ENCODE measurements at places on chromosomes 16 and 17.

- no peak for DNase-seq
Measured at GRCh38 chr17:32551186-32551955, 64.6 kb downstream of the CDK5R1 start.

DNA sequence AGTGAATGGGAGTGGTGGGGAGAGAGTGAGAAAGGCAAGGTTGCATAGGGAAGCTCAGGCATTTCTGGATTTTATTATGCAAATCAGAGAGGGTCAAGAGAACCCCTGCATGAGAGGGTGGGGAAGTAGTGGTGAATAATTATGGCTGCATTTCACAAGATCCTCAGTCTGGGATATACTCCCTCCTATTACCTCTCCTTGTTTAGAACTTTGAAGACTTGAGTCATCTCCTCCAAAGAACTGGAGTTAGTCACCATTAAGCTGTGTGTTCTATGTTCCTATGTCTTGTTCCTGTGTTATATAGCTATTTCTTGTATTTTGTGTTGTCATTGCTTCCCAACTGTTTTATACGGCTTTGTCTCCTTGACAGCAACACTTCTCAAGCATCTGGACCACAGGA lies 18.4 kb downstream of the SOX9 start:
- no peak for DNase-seq

- no peak for DNase-seq
Measured at GRCh38 chr17:3536716-3537115, 20.9 kb downstream of the TRPV3 start.

GRCh38 chr17:58284613-58285421 lies 4.1 kb upstream of the MPO start:
- no peak for DNase-seq

- DNase-seq: no peak
Measured at GRCh38 chr17:81601525-81602120, 35.3 kb downstream of the NPLOC4 start.

- no peak for DNase-seq
Measured at GRCh38 chr16:64440421-64440831, 681.4 kb downstream of the CDH11 start.

GRCh38 chr16:47488051-47488450 lies 26.9 kb downstream of the PHKB start:
- no peak for DNase-seq

- no peak for DNase-seq
Measured at GRCh38 chr17:28841901-28842281, 699 bp downstream of the FAM222B start.
